ENCODE measurements at places on chromosomes 11 and 22.
A peak's percentile ranks its signal among the peaks of the same experiment; 100 is the strongest.

- DNase-seq, result no peak
Measured at GRCh38 chr22:25035715-25036114, 83.2 kb downstream of the KIAA1671 start.

- DNase-seq, result peak; percentile 45
Measured at GRCh38 chr11:81644239-81644840, 1089.3 kb downstream of the FAM181B start.

DNA sequence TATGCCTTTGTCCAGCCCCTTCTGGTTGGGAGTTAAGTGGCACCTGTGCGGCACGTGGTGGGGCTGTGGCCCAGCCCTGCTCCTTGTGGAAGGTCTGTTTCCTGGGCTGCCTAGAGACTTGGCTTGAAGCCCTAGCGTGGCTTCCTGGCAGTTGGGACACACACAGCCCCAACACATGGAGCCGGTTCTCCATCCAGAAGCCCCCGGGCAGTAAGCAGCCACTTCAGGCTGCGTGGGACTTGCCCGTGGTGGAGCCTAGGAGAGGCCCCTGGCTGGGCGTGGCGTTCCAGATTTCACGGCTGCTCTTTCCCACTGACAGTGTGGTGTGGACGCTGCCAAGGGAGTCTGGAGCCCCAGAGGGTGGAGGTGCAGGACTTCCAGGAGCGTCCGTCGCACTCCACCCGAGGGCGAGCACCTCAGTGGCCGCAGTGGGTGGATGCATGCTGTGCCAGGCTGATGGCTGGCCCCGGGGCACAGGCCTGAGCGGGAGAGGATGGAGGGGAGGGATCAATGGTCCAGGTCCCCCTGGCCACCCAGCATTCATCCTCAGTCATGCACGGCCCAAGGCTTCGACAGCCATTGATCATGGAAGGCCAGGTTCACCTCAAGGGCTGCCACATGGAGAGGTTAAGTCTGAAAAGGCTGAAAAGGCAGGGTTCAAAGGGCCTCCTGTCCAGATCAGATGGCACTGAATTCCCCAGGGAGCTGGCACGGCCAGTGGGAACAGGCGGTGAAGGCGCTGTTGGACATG lies 9.3 kb downstream of the CCND1 start:
- no peak for DNase-seq

GRCh38 chr11:130828741-130829140 lies 87.5 kb downstream of the SNX19 start:
- no peak for DNase-seq

GRCh38 chr11:13686776-13687175 lies 18.3 kb downstream of the FAR1 start:
- DNase-seq, result peak; percentile 22

GRCh38 chr11:132519241-132519815 lies 1013.0 kb downstream of the OPCML start:
- no peak for DNase-seq

GRCh38 chr22:38504731-38505540 lies 1.2 kb downstream of the DDX17 start:
- DNase-seq, result peak; percentile 84

DNA sequence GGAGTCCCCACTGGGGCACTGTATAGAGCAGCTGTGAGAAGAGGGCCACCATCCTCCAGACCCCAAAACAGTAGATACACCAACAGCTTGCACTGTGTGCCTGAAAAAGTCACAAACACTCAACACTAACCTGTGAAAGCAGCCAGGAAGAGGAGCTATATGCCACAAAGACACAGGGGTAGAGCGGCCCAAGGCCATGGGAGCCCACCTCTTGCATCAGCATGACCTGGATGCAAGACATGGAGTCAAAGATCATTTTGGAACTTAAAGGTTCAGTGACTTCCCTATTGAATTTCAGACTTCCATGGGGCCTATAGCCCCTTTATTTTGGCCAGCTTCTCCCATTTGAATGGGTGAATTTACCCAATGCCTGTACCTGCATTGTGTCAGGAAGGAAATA lies 29.7 kb upstream of the CYB5R3 start:
- no peak for DNase-seq

DNA sequence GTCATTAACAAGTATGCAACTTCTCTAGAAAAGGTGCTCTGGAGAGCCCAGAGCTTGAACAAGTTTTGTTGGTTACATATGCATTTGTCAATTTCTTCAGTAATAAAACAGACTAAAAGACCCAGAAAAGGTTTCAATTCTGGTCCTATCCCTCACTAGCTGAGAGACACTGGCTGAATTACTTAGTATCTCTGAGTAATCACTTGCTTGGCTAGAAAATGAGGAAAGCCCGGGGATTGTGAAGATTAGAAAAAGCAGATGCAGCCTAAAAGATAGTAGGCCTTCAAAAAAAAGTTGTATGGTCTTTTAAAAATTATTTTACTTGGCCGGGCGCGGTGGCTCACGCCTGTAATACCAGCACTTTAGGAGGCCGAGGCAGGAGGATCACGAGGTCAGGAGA lies 41.2 kb downstream of the MAPK1 start:
- DNase-seq, result peak; percentile 60

Measured in erythroblast (primary cell).